ENCODE measurements at places on chromosomes 2 and 18.

GRCh38 chr18:57440331-57441070, 5.3 kb downstream of the ONECUT2 start:
- peaks cover 35% of the 10 kb centered on the region for H3K27me3 ChIP-seq
- no peaks in the 10 kb centered on the region for H3K36me3 ChIP-seq

GRCh38 chr2:218023636-218024035, 20.8 kb upstream of the TNS1 start:
- H3K27ac ChIP-seq, result no peak overlapping the region
- peak; percentile 5 for DNase-seq
- no peak overlapping the region for H3K4me3 ChIP-seq
- H3K4me1 ChIP-seq, result peaks cover 33% of the 10 kb centered on the region
- no peaks in the 10 kb centered on the region for H3K36me3 ChIP-seq
- no peaks in the 10 kb centered on the region for H3K27me3 ChIP-seq

- no peaks in the 10 kb centered on the region for H3K4me1 ChIP-seq
- no peak overlapping the region for H3K4me3 ChIP-seq
- DNase-seq, result no peak
- H3K27ac ChIP-seq, result no peak overlapping the region
- no peaks in the 10 kb centered on the region for H3K27me3 ChIP-seq
Observed at GRCh38 chr2:107137706-107138105, 251.7 kb upstream of the ST6GAL2 start.

DNA sequence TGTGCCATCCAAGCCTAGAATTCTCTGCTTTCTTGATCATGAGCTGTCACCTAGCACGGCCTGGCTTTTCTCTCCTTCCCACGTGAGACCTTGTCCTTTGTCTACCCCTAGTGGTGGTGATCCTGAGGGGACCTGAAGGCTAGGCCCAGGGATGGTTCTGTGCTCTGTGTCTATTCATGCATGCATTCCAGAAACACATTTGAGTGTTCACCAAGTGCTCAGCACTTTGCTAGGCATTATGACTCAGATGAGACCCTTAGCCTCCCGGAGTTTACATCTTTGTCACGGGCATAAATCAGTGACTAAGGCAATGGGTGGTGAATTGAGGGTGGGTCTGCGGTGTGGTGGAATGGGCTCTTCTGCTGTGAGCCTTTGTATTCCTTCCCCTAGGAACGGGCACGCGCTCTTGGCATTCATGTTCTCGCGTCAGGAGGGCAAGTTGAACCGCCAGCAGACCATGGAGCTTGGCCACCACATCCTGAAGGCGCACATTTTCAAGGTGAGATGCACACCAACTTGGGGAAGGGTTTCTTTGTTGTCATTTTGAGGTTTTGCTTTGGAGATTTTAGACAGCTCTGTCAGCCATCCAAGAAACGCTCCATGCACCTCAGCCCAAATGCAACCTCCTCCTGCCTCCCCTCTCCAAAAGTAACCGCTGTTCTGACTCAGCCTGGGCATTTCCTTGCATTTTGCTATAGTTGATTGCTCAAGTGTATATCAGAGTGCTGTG, 100.9 kb downstream of the WDSUB1 start:
- no peak for DNase-seq
- no peaks in the 10 kb centered on the region for H3K27me3 ChIP-seq
- no peaks in the 10 kb centered on the region for H3K4me1 ChIP-seq
- peaks cover 4% of the 10 kb centered on the region for H3K36me3 ChIP-seq
- no peak overlapping the region for H3K27ac ChIP-seq

GRCh38 chr2:191854382-191855372, 7.8 kb upstream of the CAVIN2 start:
- no peak overlapping the region for H3K4me3 ChIP-seq
- no peak for DNase-seq
- H3K4me1 ChIP-seq, result peaks cover 12% of the 10 kb centered on the region
- H3K36me3 ChIP-seq, result no peaks in the 10 kb centered on the region
- H3K27me3 ChIP-seq, result no peaks in the 10 kb centered on the region
- H3K27ac ChIP-seq, result no peak overlapping the region

DNA sequence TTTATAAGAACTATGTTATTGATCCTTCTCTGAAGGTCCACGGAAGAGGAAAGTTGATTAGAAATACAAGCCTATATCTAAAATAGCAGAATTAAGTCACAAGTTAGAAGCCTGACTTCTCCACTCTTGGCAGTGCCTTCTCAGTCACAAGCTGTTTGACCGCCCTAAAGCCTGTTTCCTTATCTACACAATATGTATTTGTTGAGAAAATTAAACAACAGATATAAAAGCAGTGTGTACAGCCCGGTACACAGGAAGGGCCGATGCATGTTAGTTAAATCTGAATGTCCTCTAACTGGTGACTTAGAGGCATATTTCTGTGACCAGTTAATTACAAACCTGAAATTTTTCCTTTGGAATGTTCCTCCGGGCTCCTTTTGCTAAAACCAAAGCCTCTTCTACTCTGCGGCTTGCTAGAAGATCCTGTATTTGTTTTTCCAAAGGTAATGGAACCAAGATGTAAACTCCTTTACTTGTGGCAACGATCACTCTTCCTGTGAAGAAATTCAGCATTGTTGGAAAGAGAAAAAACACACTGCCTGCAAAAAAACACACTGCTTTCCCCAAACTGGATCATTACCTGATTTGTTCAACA, 33.4 kb downstream of the TGFBRAP1 start:
- no peaks in the 10 kb centered on the region for H3K27me3 ChIP-seq
- peak; percentile 39 for DNase-seq
- H3K4me3 ChIP-seq, result no peak overlapping the region
- H3K36me3 ChIP-seq, result peaks cover 15% of the 10 kb centered on the region
- H3K27ac ChIP-seq, result peak overlapping the region; percentile 14

GRCh38 chr2:207258263-207258991, 92.7 kb upstream of the KLF7 start:
- no peaks in the 10 kb centered on the region for H3K36me3 ChIP-seq
- H3K27ac ChIP-seq, result no peak overlapping the region
- H3K4me3 ChIP-seq, result no peak overlapping the region
- no peak for DNase-seq
- H3K27me3 ChIP-seq, result no peaks in the 10 kb centered on the region
- H3K4me1 ChIP-seq, result no peaks in the 10 kb centered on the region

DNA sequence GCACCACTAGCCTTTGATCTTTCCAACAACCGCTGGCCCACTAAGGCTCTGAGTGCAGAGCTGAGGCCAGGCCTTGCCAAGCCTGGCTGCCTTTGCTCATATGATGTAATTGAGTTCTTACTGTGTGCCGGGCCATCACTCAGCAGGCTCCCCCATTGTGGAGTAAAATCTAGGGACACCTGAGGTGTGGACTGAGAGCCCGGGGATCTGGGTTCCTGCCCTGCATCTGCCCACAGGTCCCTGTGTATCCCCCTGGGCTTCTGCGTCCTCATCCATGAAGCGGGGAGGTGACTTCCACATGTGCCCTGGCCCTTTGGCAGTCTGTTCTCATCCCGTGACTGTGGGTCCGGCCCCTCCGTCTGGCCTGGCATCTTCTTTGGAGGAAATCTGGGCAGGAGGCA, 33.8 kb downstream of the GREB1 start:
- no peaks in the 10 kb centered on the region for H3K36me3 ChIP-seq
- peaks cover 5% of the 10 kb centered on the region for H3K4me1 ChIP-seq
- DNase-seq, result no peak
- H3K27me3 ChIP-seq, result no peaks in the 10 kb centered on the region
- H3K27ac ChIP-seq, result no peak overlapping the region

- DNase-seq, result no peak
- H3K36me3 ChIP-seq, result no peaks in the 10 kb centered on the region
- H3K4me1 ChIP-seq, result peaks cover 17% of the 10 kb centered on the region
- H3K27me3 ChIP-seq, result no peaks in the 10 kb centered on the region
- H3K4me3 ChIP-seq, result no peak overlapping the region
Observed at GRCh38 chr2:55901941-55902340, 21.6 kb downstream of the EFEMP1 start.

DNA sequence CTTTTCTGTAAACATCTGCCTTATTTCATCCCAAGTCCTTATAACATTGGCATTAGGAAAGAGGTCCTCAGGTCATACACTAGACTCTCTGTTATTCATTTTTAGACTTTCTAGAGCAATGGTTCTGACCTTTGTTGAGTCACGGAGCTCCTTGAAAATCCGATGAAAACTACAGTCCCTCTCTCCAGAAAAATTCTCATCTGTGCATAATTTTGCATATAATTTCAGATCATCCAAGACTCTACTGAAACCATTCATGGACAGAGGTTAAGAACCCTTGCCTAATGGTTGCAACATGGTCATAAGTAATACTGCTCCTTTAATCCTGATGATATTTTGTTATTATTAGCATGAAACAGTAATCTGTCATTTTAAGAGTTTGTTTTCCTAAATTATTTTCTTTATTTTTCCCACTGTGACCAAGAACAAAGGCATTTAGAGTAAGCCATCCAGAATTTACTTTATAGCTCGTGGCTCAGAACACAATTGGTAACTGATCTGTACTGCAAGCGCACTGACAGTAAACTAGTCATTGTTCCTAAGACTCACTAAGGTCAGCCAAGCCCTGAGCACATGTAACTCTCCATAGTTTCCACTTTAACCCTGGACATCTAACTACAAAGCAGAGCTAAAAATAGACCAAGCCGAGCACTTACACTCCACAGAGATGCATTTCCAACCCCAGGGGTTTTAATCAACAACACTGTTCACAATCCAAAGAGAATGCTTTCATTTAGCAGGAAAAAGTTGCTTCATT, 8.4 kb downstream of the MYOM1 start:
- H3K36me3 ChIP-seq, result no peaks in the 10 kb centered on the region
- H3K27me3 ChIP-seq, result no peaks in the 10 kb centered on the region
- H3K4me1 ChIP-seq, result peaks cover 60% of the 10 kb centered on the region
- no peak overlapping the region for H3K4me3 ChIP-seq
- DNase-seq, result peak; percentile 48

DNA sequence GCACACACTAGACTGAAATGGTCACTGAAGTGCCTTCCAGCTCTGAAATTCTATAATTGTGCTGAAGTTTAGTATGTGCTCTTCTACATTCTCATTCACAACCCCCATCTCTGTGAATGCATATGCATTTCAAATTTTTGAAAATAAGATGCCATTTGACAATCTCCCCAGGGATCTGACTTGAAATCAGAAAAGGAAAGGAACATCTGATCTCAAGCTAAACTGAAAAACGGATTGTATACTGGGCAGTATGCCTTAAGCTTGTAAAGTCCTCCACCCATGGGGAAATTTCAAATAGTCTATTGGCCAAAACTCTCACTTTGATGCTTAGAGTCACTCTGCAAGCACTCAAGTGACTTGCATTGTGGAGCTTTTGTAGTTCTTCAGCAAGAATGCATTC, 22.9 kb downstream of the FAP start:
- no peaks in the 10 kb centered on the region for H3K36me3 ChIP-seq
- no peaks in the 10 kb centered on the region for H3K27me3 ChIP-seq
- H3K27ac ChIP-seq, result no peak overlapping the region

DNA sequence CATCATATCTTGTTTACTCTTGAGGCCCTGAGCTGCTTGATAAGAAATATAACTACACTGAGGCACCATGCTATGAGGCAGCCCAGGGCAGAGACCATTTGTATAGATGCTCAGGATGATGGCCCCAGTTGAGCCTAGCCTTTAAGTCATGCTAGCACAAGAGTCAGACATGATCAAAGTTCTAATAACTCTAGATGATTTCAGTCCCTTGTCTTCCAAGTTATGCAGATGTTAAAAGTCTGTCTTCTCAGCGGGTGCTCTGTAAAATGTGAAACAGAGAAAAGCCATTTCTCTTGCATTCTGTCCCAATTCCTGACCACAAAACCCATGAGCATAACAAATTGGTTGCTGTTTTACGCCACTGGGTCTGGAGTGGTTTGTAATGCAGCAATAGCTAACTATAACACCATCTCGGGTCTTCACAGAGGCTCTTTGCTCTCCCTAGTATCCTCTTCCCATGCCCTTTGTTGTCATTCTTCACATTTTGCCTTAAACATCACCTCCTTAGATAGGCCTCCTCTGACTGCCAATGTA, 49.6 kb downstream of the NXPH2 start:
- H3K4me3 ChIP-seq, result no peak overlapping the region
- H3K36me3 ChIP-seq, result no peaks in the 10 kb centered on the region
- no peak overlapping the region for H3K27ac ChIP-seq
- H3K4me1 ChIP-seq, result peaks cover under 1% of the 10 kb centered on the region
- H3K27me3 ChIP-seq, result no peaks in the 10 kb centered on the region

GRCh38 chr2:56519806-56520205, 336.0 kb downstream of the CCDC85A start:
- no peaks in the 10 kb centered on the region for H3K36me3 ChIP-seq
- no peak for DNase-seq
- H3K4me3 ChIP-seq, result no peak overlapping the region
- peaks cover 8% of the 10 kb centered on the region for H3K4me1 ChIP-seq
- H3K27ac ChIP-seq, result no peak overlapping the region
- H3K27me3 ChIP-seq, result no peaks in the 10 kb centered on the region

DNA sequence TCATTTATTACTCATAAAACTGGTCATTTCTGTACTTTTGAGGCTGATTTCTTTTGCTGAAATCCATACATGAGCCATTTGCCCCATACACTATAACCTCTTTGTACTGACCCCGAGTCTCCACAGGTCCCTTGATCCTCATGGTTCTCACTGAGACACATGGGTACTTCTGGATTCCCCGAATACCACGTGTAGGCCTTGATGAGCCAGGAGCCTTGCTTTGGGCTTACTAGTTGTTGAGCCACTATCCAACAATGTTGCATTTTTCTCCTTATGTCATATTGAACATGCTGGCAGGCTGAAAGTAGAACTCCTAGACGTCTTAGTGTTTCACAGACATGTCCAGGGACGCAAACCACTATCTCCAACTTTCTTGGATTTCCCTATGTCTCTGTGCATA, 2.4 kb upstream of the FBXO11 start:
- peaks cover 7% of the 10 kb centered on the region for H3K4me1 ChIP-seq
- no peaks in the 10 kb centered on the region for H3K27me3 ChIP-seq
- H3K36me3 ChIP-seq, result no peaks in the 10 kb centered on the region
- no peak overlapping the region for H3K27ac ChIP-seq
- no peak for DNase-seq
- no peak overlapping the region for H3K4me3 ChIP-seq

GRCh38 chr2:85644909-85645308, 23.1 kb downstream of the SFTPB start:
- H3K4me3 ChIP-seq, result no peak overlapping the region
- no peaks in the 10 kb centered on the region for H3K4me1 ChIP-seq
- no peak overlapping the region for H3K27ac ChIP-seq
- no peaks in the 10 kb centered on the region for H3K27me3 ChIP-seq

DNA sequence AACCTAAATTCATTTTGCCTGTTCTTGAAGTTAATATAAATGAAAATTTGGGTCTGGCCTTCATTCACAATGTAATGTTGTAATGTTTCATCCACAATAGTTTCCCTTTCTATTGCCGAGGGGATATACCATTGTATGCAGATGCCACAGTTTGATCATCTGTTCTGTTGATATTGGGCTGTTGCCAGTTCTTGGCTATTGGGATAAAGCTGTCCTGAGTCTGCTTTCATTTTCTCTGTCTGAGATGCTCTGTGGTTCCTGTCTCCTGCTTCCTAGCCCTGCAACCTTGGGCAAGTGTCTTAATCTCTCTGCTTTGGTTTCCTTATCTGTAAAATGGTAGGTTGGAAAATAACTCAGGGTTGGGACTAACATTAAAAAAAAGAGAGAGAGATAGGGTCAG, 25.2 kb downstream of the B3GNT2 start:
- H3K4me1 ChIP-seq, result peaks cover 56% of the 10 kb centered on the region
- no peaks in the 10 kb centered on the region for H3K27me3 ChIP-seq
- no peak overlapping the region for H3K27ac ChIP-seq
- H3K4me3 ChIP-seq, result no peak overlapping the region

GRCh38 chr18:3177902-3178687, 41.7 kb downstream of the MYOM1 start:
- H3K4me3 ChIP-seq, result no peak overlapping the region
- no peaks in the 10 kb centered on the region for H3K36me3 ChIP-seq
- peak overlapping the region; percentile 68 for H3K27ac ChIP-seq
- H3K4me1 ChIP-seq, result peaks cover 12% of the 10 kb centered on the region
- H3K27me3 ChIP-seq, result no peaks in the 10 kb centered on the region

All from body of pancreas (tissue), 4 donors.